NCI-H2029 treated with DMSO at 0.1 percent for 48 hours (cell line): ENCODE measurements at places on chromosomes 5 and 9.

DNA sequence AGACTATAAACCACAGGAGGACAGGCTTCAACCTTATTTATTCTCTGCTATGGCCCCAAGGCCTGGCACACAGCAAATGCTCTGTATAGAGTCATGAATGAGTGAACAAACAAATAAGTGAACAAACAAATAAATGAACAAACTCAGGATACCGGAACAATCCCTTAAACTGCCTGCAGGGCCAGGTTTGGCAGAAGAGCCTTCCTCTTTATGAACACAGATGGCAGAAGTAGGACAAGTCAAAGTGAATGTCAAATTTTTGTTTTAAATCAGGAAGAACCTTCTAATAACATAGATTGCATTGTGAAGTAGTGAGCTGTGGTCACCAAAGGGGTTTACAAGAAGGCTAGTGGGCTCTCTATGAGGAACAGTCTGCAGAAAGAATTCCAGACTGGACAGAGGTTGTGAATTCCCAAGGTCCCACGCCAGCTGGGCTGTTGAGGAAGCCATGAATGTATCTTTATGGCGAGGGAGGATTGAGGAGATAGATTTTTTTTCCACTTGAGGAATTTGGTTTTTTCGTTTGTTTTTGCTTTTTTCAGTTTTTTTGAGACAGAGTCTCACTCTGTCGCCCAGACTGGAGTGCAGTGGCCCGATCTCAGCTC is 30.3 kb upstream of the STING1 start:
- no peak for DNase-seq

DNA sequence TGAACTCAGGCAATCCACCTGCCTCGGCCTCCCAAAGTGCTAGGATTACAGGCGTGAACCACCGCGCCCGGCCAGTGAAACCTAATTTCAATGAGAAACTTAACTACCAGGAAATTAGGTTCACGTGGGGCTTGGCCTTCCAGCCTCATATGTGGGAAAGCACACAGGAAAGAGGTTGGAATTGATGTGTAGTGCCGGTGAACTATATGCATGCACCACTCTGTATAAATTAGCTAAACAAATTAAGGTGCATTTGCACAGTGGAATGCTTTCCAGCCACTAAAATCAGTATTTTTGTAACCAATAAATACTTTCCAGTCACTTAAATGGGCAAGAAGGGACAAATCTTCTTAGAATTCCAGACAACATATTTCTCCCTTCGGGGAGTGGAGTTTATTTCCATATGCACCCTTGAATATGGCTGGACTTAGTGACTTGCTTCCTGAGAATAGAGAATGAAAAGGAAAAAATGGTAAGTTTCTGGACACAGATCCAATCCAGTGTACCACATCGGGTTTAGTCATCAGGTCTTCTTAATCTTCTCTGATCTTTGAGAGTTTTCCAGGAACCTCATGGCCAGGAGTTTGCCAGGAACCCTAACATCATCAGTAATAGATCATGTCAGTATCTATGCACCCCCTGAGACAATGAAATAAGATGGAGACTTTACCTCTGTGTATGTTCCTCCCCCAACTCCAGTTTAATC is 24.9 kb downstream of the ATOX1 start:
- no peak for DNase-seq

GRCh38 chr5:6845856-6846255 is 132.6 kb downstream of the TENT4A start:
- no peak for DNase-seq

GRCh38 chr5:2187156-2187555 is 304.4 kb upstream of the IRX4 start:
- DNase-seq, result no peak

GRCh38 chr5:119418606-119419100 is 33.6 kb upstream of the HSD17B4 start:
- no peak for DNase-seq

- DNase-seq, result no peak
Observed at GRCh38 chr5:31185951-31186350, 7.5 kb upstream of the CDH6 start.

DNA sequence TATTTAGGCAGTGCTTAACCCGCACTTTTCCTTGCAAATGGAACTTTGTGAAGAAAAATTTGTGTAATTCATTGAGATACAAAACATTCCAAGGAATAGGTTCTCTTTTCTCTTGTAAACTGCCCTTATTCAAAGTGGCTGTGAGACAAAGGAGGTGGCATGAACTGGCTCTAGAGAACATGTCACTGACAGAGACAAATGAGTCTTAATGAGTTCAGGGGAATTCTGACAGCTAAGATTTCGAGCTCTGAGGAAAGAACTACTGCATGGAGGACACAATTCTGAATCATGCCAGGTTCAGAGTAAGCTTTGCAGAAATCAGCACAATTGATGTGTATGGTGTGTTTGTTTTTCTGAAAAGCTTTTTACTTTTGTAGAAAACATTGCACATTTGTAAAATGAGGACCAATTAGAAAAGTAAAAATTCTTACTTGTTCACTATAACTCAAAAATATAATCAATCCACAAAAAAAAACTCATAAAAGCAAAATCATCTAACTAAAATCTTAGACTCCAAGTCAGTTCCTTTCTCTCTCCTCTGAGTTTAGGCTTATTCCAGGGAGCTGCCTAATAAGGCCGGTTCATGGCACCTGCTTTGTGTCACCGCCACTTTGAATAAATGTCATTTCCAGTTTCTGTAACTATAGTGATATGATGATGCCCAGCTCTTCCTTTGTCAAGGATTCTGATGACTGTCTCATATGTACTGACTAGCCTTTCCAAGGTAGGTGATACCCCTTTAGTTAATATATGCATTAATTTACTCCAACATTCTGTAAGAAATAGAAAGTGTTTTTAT is 163.2 kb downstream of the HCN1 start:
- no peak for DNase-seq

DNA sequence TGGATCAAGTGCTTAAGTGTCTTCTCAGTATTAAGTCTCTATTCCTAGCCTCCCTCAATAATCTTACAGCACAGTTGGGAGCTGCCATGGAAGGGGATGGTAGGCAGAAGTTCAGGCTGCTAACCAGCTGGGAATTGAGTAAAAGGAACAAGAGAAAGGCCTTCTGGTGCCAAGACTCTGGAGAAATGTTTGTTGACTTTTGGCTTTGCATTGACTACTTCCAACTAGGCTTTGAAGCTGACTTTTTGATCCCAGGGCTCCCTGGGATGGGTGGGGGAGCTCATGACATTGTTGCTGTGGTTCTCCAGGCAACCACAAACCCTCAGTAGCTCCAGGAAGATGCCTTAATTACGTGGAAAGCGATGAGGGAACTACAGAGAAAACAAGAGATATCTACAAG is 85.2 kb upstream of the HTR4 start:
- no peak for DNase-seq

GRCh38 chr5:135345956-135346731 is 52.9 kb downstream of the MACROH2A1 start:
- DNase-seq, result no peak

- DNase-seq, result no peak
Observed at GRCh38 chr9:119722384-119722783, 353.1 kb upstream of the BRINP1 start.

- no peak for DNase-seq
Observed at GRCh38 chr9:124001866-124002525, 9.6 kb upstream of the LHX2 start.

GRCh38 chr5:105739732-105740131 is 1931.0 kb downstream of the EFNA5 start:
- no peak for DNase-seq

GRCh38 chr9:22863736-22864135 is 417.1 kb downstream of the DMRTA1 start:
- no peak for DNase-seq

DNA sequence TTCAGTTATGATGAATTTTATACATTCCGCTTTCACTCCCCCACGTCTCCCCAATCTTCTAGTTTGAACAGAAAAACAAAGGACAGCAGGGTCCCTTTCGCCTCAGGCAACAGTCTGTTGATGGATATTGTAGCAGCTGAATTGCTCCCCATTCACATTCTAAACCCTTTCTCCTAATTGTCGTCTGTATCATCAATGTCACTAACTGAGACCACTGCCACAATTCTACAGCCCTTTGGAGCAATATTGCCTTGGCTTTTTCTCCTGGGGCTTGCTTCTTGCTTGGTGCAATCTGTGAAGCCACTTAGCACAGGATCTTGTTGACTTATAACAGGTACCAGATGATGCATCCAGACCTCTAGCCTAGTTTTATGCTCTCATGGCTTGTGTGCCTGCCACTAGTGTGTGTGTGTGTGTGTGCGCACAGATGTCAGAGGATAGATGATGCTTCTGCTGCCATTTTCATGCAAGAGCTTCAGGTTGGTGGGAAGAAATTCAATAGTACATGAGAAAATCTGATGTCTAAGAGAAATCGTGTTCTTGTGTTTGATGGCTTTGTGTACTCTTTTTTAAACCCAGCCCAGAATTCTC is 195.2 kb upstream of the ISL1 start:
- no peak for DNase-seq

GRCh38 chr5:77031891-77032290 is 1.7 kb downstream of the AGGF1 start:
- DNase-seq, result no peak

DNA sequence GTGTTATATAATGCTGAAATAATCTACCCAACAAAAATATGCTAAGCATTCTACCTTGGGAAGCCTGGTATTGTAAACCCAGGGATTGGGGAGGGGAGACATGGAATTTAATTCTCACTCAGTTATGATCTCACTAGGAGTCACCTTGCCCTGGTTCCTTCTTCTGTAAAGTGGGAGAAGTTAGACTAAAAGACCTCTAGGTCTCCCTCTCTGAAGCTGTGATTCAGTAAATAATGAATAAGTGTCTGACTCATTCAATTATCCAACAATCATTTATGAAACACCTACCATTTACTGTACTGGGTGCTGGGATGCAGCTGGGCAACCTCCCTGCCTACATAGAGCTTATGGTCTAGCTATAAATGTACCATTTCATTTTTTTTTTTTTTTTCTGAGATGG is 20.2 kb upstream of the SPARC start:
- no peak for DNase-seq

- DNase-seq, result no peak
Observed at GRCh38 chr9:69463497-69464068, 138.6 kb downstream of the ENTREP1 start.

DNA sequence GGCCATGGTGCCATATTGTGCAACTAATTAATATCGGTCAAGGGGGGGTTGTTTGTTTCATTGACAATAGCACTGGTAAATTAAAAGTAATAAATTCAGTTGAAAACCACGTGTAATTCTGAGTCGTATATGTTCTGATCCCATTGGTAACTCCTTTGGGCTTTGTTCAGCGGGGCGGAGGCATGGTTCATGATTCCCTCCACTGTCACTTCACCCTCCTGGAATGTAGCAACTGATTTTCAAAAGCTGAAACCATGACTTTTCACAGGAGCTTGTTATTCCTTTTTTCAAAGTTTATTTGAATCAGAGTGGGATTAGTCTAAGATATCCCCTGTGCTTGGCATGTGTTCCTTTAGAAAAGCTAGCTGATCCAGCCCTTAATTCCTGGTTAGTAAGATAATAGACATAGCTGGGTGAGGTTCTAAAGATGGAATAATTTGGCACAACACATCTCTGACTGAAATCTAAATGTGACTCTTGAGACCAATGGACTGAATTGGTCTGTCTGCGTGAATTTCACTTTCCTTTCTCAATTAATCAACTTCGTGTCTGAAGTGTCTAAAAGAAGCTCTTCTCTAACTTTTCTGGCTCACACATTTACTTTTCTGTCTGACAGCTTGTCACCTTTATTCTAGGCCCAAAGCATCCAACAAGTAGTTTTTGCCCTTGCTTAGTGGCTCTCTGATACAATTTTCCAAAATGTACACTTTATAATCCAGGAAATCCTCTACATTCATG is 185.7 kb upstream of the VCAN start:
- DNase-seq, result no peak

DNA sequence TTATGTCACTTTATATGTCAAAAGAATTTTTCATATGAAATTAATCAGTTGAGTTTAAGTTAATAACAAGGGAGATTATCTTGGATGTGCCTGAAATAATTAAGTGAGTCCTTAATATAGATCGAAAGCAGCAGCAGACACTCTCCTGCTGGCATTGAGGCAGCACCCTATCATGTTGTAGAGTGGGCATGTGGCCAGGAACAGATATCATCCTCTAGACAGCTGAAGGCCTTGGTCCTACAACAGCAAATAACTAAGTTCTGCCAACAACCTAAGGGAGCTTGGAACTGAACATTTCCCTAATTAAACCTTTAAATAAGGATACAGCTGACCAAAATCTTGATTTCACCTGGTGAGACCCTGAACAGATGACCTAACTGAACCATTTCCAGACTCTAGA is 25.8 kb upstream of the UGT3A1 start:
- DNase-seq, result no peak

DNA sequence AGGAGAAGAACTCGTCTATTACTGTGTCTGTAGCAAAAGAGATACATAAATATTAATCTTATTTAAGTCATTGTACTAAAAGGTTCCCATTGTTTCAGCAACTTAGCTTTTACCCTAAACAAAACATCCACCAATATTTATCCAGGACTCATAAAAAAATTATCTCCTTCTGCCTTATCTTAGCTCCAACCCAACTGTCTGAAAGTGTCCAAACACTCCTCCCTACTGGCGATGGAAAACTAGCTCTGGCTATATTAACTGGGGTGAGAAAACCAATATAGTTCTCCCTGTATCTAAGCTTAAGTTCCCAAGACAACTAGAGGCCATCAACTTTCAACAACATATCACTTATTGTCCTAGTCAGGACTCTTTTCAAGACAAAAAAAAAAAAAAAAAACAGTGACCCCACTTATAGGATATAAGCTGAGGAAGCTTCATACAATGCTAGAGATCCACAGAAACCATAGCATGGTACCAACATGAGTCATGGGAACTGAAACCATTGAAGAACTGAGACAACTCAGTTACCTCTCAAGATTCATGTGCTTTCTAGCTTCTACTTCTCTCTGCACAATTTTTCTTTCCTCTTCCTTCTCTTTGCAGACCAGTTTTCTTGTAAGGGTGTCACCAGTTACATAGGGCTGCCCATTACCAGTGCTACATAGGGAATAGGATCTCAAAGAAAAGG is 150.7 kb upstream of the RASA1 start:
- no peak for DNase-seq
